Fibroblast of skin of scalp (primary cell): ENCODE measurements at places on chromosomes 12 and 14.

DNA sequence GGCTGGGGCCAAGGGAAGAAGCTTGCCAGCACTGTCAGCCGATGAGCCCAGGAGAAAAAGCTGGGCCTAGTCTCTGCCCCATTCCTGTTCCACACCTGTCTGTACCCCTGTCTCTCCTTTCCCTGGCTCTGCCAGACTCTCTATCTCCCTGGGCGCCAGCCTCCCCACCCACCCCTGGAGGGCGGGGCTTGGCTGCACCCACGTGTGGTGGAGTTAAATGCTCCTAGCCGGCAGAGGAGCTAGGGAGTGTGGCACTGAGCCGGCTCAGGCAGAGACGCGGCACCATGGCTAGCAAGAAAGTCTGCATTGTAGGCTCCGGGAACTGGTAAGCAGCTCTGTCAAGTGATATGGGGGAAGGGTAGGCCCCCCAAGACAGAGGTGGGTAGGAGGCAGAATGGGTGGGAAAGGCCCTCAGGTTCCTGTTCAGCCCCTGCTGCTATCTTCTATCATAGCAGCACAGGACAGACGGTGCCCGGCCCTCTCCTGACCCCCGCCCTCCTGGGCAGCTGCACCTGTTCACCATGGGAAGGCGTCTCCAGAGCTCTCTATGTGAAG, at the start of gene GPD1:
Gene GPD1 (plus strand): TSS at position 242 of the 555 bp plus-strand sequence. CDS start 43 bp downstream, at position 285.
- peak; percentile 19 for DNase-seq

DNA sequence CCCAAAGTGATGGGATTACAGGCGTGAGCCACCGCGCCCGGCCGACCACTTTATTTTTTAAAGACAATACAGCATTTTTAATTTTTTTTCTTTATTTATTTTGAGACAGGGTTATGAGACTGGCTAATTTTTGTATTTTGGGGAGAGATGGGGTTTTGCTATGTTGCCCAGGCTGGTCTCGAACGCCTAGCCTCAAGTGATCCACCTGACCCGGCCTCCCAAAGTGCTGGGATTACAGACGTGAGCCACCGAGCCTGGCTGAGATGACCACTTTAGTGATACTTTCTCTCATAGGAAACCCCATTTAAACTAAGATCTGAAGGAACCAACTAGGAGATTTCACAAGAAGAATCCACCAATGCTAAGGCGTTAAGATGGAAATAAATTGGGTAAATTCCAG, 1.2 kb upstream of the RHEBL1 start:
- no peak for DNase-seq

DNA sequence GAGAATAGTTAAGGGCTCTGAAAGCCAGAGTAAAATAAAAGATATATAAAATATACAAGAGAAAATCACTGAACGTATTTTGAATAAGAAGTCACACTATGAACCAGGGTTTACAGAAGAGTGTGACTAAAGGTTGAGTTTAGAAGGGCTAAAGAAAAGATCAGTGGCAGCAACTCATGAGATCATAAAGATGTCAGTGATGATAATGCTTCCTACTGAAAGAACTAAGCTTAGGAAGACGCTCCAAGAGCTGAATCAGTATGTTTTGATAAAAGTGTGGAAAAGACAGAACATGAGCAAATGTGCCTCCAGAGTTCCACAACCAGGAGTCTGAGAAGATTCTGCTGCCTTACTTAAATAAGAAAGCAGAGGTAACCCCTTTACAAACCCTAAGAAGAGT, 74.6 kb downstream of the KITLG start:
- DNase-seq: no peak

- DNase-seq: no peak
Measured at GRCh38 chr14:89165189-89166181, 251.5 kb downstream of the FOXN3 start.

- DNase-seq: no peak
Measured at GRCh38 chr14:99991331-99991730, 73.9 kb upstream of the EVL start.

DNA sequence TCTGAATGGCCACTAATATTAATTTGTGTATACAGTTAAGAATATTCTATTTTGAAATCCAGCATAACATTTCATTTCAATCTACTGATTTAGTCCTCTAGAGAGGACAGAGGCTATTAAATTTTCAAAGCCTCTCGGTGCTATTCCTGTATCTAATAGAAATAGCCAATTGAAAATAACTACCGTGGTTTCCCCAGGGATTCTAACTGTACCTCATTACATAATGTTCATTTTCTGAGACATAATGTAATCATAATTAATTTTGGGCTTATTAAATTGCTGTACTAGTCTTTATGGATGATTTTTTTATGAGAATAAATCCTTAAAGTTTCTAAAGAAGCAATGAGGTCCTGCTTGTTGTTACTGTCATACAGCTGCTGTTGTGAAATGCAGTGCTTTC, 38.6 kb upstream of the ACSS3 start:
- DNase-seq: no peak

DNA sequence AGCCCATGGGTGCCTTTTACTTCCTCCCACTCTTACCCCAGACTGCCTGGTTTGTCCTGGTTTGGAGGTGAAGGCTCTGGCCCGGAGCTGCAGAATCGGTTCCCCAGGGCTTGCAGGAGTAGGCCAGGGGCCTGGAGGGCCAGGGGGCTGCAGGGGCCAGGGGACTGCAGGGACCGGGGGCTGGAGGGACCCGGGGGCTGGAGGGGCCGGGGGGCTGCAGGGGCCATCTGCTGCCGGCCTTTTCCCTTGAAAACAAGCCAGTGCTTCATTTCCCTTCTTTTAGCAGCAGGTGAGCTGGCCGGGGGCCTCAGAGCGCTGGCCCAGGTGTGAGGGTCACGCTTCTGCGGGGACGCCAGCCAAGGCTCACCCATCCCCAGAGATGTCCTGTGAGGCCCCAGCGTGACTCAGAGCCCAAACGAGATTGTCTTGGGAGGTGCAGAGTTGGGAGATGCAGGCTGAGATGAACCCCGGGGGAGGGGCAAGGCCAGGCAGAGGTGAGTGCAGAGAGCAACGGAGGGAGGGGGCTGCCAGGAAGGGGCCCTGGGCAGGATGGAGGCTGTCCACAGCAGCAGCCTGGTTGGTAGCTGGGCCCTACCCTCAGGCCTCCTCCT, 154.9 kb downstream of the KIF26A start:
- no peak for DNase-seq

DNA sequence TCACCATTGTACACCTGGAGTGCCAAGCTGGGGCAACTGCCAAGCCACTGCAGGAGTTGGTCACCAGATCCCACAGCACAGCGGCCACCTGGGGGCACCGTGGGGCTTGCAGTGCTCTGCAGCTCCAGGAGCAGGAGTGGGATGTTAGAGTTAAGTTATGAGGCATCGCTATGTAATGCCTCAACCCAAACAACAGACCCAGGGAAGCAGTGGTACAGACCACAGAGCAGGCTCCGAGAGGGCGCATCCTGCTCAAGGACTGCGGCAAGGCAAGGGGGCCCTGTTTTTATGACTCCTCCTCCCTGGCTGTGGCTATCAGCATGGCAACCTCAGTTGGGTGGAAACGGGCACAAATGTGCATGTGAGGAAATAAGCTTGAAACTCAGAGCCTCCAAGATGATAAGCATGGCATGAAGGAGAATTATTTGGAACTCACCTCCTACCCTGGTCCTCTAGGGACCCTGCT, 63.1 kb downstream of the ARL6IP4 start:
- peak; percentile 96 for DNase-seq

DNA sequence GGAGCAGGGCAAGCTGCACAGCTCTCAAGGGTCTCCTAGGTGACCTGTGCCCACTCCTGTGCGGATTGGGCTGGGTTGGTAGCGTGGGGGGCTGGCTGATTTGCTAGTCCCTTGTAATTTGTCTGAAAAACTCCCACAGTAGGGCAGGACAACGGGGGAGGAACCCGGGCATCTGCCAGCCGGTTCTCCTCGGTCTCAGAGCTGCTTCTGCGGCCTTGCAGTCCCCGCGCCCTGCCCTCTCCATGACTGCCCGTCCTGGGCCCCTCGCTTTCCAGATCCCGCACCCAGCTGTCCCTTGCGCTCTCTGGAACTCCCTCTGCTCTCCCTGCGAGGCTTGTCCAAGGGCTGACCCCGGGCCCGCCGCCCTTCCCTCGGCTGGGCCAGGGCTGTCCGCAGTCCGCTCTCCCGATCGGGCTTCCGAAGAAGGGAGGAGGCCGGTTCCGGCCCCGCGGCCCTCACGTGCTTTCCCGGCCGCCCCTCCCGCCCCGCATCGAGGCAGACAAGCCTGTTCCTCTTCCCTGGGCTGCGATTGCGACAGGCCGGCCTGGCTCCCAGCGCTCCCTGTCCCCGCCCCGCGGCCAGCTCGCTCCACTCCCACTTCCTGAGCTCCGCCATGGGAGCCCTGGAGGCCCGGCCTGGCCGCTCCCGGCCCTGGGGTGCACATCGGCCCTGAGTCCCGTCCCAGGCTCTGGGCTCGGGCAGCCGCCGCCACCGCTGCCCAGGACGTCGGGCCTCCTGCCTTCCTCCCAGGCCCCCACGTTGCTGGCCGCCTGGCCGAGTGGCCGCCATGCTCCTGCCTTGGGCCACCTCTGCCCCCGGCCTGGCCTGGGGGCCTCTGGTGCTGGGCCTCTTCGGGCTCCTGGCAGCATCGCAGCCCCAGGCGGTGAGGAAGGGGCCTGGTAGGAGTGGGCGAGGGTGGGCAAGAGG, at the start of gene LTBR:
Gene LTBR (plus strand): TSS at position 591 of the 927 bp plus-strand sequence. CDS start 197 bp downstream, at position 788.
- peak; percentile 93 for DNase-seq

- DNase-seq: no peak
Measured at GRCh38 chr12:34601689-34602088, 579.4 kb downstream of the ALG10 start.

DNA sequence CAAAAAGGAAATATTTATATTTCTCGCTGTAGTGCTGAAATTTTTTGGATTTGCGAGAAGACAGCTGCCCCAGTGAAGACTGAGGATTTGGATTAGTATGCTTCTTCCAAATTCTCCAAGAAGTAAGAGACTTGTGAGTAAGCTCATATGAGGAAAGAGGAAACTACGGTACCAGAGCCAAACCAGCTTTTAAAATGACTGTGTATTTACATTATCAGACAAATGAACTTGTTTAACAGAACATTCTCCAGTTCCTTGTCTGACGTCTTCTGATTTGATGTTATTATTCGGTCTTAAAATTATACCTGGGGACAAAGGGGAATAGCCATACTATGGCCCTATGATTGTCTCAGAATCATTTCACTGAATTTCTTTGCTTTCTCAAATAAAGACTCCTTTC, 8.0 kb downstream of the CLEC12B start:
- no peak for DNase-seq

GRCh38 chr12:52710730-52711129, 7.4 kb upstream of the KRT77 start:
- no peak for DNase-seq

GRCh38 chr14:58296726-58297125, 1.6 kb upstream of the ARID4A start:
- no peak for DNase-seq

- no peak for DNase-seq
Measured at GRCh38 chr12:132061197-132061596, 82.9 kb downstream of the DDX51 start.

DNA sequence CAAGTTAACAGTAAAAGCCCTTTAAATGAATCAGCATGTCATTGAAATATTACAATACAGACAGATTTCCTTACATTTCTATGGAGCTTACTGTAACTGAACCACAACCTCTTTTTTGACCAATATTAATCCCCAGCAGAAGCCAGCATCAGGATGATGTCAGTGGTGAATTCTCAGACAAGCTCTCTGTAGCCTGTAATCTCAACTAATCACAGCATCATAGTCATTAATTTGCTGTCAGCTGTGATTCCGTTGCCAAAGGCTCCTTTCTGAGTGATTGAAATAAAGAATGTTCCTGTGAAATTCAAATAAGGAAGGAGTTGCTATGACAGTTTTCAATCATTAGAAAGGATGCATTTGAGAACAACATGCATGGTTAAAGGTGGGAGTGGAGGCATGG, 323.1 kb downstream of the PDZRN4 start:
- no peak for DNase-seq

- DNase-seq: no peak
Measured at GRCh38 chr12:724194-724855, 28.1 kb upstream of the WNK1 start.

- DNase-seq: no peak
Measured at GRCh38 chr12:110733900-110734299, 8.8 kb downstream of the PPP1CC start.

- DNase-seq: peak; percentile 35
Measured at GRCh38 chr12:89622115-89622514, 86.5 kb downstream of the ATP2B1 start.

GRCh38 chr12:89873745-89874144, 165.1 kb upstream of the ATP2B1 start:
- no peak for DNase-seq

DNA sequence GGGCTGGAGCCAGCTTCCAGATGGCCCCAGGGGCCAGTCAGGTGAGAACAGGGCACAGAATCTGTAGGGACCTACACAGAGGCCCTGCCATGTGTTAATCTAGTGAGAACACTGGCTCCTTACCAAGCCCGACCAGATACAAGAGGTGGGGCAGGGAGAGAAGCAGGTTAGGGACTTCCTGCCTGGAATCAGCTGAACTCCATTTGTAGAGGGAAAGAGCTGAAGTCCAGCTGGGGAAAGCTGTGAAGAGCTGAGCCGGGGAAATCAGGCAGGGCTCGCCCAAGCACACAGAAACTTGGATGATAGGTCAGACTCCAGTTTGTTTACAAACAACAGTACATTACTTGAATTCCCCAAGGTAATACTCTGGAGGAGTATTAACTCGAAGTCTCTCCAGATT, 46.7 kb downstream of the PTGER2 start:
- DNase-seq: no peak

DNA sequence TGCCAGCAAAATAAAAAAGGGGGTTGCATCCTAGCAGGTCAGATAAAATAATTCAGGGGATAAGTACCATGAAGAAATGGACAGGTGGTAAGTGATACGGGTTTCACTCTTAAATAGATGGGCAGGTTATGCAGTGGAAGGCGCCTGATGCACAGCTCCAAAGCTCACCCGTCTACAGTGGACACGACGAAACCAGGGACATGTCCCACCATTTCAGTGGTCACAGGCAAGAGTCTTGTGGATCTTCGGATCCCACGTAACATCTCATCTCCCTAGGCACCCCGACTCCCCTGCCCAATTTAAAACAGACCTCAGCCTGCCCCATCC, 60.5 kb downstream of the DDX51 start:
- DNase-seq: no peak

- DNase-seq: no peak
Measured at GRCh38 chr14:90553298-90553920, 156.6 kb downstream of the CALM1 start.

DNA sequence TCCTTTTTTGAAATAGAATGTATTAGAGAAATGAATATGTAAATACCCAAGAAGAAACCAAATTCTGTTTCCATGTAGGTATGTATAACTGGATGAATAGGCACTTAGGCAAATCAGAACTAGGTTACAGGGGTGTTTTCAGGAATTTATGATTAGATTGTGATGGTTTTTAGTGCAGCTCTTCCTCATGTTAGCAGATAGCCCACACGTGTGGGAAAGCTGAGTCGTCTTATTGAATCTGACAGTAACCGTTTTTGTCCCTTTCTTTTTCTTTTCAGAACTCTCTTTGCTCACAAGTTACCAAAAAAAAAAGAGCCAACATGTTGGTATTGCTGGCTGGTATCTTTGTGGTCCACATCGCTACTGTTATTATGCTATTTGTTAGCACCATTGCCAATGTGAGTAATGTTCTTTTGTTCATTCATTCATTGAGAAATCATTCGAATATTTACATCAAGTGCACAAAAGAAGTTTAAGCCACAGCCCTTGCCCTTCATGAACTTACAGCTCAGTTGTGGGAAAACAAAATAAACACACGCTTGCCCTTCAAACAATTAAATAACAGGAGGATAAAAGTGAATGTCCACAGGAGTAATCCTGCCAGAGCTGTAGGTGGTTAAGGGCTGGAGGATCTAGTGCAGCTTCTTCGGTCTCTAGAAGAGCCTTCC, 14.8 kb downstream of the EMP1 start:
- no peak for DNase-seq

- DNase-seq: peak; percentile 79
Measured at GRCh38 chr12:77847680-77848431, 17.2 kb downstream of the NAV3 start.
